ENCODE measurements at places on chromosomes 4 and X. TPM values are rescaled to one million over a fixed set of nuclear protein-coding genes. Genes with fewer than 3 reads are reported as not detected.

The TSPAN7 gene
- 26.9 TPM for total RNA-seq

DNA sequence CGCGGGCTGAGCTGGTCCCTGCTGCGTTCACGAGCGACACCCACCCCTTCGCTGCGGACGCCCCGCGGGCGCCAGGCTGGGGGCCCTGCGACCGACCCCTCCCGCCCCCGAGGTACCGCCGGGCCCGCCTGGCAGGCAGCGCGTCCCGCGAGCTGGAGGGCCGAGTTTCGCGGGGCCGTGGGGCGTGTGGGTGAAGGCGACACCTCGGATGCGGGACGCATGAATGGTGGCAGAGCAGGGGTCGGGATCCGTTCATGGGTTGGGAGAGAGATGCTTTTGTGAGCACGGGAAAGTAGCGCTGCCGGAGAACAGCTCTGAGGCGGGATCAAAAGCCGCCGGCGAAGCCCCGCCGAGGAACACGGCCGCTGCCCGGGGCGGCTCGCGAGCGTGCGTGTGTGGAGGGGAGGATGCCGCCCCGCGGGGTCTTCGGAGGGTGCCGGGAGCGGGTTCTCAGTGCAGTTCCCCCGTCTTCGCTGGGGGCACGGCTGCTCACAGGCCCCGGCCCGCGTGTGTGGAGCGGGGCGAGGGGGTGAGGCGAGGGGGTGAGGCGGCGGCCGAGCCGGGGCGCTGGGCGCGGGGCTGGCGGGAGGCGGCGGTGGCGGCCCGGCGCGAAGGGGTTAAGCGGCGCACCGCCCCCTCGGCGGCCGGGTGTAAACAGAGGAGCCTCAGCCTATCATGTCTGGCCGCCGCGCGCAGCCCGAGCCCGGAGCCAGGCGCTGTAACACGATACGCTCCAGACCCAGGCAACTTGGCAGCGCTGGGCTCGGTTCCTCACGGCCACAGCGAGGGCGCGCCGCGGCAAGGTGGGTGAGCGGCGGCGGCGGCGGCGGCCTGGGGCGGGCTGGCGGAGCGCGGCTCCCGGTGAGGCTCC, 205.3 kb downstream of the TENM3 start:
- peak; percentile 77 for DNase-seq

- DNase-seq: peak; percentile 4
These were observed 6.8 kb downstream of the PLXNB3 start for GRCh38 chrX:153770601-153771414.

DNA sequence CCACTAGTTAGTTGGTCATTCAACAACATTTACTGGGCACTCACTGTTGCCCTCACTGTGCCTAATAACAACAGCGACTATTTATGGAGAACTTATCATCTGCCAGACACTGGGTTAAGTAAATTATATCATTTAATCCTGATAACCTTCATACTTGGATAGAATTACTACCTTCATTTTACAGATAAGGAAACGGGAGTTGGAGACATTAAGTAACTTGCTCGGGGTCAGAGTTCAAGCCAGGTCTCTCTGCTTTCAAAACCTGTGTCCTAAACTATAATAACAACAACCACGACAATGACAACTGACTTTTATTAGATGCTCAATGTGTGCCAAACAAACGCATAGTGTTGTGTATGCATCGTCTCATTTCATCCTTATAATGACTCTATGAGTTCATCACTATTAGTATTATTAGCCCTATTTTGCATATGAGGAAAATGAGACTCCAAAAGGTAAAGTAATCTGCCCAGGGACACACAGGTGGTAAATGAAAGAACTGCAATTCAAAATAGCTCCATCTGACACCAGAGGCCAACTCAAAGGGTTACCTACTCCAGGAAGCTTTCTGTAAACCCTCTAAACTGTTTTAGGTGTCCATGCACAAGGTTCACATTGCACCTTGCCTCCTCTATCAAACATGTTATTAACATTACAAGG, 98.4 kb upstream of the ACSL4 start:
- DNase-seq: no peak
